Muscle of back (tissue), 13 donors: ENCODE measurements at places on chromosomes 4 and X. TPM values are rescaled to one million over a fixed set of nuclear protein-coding genes. Genes with fewer than 3 reads are reported as not detected.

NALF2 gene
- polyA plus RNA-seq, result 0.71 TPM

H2BW2 gene
- polyA plus RNA-seq, result 0.45 TPM

GRCh38 chrX:109264878-109265277 is 217.0 kb downstream of the GUCY2F start:
- DNase-seq, result no peak

C4orf36 gene
- 0.81 TPM for polyA plus RNA-seq

GRCh38 chr4:52037689-52038102 is 403 bp downstream of the SGCB start:
- DNase-seq, result peak; percentile 85

DNA sequence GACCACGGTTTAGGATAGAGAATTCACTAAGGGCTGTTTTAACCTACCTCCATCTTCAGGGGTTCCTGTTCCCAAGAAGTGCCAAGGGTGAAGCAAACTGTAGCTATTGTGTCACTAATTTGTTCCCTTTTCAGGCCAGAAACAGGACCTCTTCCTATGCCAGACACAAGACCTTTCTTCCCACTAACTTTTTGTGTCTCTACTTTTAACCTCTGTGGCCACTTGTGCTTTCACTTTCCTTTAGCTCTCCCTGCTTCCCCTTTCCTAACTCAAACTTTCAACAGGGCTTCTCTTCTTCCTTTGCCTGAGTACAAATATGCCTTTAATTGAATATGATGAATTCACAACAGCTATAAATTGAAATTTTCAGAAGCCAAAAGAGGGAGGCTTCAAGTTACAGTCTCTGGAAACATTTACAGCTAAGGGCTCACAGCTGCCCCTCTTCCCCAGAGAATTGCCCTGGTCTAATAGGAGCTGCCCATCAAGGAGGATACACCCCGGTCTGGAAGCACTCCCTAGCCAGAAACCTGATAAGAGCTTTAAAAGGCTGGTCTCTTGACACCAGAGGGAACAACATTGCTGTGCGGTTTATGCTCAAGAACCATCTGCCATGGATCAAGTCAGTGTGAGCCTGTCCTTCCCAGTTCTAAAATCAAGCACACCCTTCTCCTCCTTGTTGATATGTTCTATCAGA is 61.7 kb upstream of the PLS3 start:
- DNase-seq, result no peak

- DNase-seq, result no peak
Observed at GRCh38 chr4:4387531-4388310, 819 bp downstream of the NSG1 start.

GRCh38 chr4:76784237-76784636 is 113.7 kb downstream of the SOWAHB start:
- no peak for DNase-seq

- DNase-seq, result no peak
Observed at GRCh38 chr4:3677748-3678070, 88.5 kb upstream of the ADRA2C start.

GRCh38 chrX:136867518-136867917 is 13.0 kb downstream of the RBMX start:
- DNase-seq, result no peak

DNA sequence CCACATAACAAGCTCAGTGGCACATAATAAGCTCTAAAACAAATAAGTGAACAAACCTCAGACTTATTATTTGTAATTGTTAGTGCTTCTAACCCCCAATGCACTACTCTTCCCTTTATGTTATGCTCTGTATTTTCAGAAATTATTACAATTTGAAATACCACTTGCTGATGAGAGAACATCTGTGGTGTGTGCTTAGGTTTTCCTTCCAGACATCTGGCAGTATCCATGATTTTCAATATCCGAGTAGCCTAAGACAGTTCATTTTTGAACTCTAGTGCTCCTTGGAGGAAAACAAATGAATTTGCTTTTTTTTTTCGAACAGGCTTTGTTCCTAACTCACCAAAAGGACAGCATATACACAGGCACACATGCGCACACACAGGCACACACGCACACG is 278.7 kb upstream of the CLNK start:
- peak; percentile 42 for DNase-seq

DNA sequence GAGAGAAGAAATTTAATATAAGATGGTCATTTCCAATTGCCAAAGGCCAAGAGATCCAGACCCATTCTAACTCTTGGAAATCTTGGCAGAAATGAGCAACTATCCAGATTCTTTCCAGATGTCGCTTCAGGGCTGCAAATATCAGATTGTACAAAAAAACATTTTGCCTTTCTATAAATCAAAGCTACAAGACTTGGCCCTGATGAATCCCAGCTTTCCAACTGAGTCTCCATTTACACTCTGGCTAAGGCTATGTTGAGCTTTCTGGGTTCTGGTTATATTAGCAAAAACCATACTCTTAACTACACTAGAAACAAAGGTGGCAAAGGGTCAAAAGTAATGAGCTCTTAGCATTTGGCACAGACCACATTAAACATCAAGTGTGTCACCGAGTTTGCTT is 345.8 kb downstream of the OPHN1 start:
- no peak for DNase-seq

DNA sequence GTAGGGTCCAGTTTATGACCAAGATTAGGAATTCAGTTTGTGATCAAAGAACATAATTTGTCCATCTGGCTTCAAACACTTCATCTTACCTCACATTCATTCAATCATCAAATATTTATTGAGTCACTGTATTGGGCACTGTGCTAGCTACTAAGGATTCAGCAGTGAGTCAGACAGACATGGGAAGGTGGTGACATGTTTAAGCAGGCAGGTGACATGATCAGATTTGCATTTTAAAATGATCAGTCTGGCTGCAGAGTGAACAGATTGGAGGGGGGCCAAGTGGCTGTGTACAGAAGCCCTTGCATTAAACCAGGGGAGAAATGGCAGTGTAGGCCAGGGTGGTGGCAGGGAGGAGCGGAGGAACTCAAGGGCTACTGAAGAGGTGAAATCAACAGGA is 25.1 kb upstream of the APLN start:
- DNase-seq, result no peak

S100P gene
- polyA plus RNA-seq, result 1.4 TPM

GRCh38 chr4:155665054-155665453 is 1.6 kb upstream of the GUCY1A1 start:
- no peak for DNase-seq

DNA sequence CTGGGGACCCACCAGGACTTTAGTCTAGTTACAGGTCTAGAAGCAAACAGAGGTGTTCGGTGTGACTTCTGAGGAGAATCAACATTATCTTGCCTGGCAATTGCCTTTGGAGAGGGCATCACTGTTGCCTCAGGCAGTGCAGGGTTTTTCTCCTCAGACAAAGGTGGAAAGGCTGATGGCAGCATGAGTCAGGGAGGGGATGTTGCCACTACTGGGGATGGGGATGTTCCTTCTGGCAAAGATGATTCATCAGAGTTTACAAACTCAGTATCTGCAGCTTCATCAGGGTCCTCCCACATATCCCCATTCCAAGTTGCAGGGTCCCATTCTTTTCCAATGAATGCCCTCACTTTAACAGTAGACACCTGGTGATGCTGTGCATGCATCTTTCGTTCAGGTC is 91.3 kb upstream of the GALNTL6 start:
- DNase-seq, result no peak

SLC6A14 gene
- polyA plus RNA-seq, result not detected
